ENCODE measurements at places on chromosomes 4 and X.

DNA sequence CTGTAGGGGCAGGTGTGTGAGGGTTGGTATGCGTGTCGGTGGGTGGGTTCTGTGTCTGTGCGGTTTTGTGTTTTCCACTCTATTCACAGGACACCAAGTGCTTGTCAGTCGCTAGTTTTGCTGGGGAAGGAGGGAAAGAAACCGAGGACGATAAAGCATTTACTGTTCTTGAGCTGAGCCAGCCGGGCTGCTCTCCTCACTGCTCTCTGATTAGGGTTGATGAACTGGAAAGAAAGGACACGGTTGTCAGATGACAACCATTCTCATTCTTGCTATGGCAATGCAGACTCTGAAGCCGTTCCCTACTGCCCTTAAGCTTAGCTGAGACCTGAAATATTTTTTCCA is 832 bp downstream of the EGFL6 start:
- DNase-seq = no peak

DNA sequence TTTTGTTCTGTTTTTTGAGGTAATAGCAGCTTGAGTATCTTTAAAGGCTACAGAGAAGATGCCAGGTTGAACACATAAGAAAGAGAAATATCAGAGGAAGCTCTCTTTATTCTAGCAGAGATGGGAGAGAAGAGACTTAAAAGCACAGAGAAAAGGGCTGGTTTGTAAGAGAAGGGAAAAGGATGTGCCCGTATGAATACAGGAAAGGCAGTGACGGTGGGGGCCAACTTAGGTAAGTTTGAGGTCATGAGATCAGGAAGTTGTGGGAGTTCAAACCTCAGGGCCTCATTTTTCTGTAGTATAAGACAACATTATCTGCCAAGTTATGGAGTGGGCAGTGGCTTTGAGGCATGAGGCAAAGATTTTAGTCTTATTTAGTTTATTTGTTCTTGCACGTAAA is 121.3 kb upstream of the S100G start:
- no peak for DNase-seq

DNA sequence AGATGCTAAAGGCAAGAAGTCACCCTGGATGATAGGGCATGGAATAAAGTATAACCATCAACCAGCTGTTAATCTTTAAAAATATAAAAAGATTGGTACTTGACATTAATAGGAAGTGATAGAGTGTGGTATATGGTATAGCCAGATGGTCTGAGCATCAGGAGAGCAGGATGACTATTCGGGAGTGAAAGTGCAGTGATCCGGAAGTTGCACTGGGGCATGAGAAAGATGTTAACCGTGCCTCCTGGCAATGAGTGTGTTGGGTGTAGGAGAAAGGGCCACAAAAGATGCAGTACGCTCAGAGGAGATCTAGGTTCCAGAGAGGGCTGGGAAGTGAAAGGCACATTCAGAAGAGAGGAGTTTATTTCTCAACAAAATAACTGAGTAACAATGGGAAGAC is 65.0 kb downstream of the TSPAN7 start:
- DNase-seq = no peak

GRCh38 chr4:135917011-135917410 is 1615.3 kb downstream of the PCDH18 start:
- no peak for DNase-seq

DNA sequence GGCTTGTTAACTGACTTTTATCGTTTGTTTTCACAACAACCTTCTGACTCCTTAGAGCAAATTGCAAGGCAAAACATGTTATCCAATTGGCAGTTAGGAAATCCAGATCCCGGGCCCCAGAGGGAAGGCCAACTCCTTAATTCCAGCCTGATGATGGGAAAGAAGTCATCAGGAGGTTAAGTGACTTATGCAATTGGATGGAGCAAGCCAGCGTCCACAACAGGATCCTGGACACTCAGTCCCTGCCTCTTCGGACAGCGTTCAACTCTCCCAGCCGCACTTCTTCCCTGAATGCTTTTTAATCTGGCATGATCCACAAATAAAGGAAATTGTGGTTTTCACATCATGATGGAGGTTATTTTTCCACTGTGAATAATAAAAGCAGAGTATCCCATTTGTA is 310.1 kb downstream of the RAB28 start:
- DNase-seq = no peak

DNA sequence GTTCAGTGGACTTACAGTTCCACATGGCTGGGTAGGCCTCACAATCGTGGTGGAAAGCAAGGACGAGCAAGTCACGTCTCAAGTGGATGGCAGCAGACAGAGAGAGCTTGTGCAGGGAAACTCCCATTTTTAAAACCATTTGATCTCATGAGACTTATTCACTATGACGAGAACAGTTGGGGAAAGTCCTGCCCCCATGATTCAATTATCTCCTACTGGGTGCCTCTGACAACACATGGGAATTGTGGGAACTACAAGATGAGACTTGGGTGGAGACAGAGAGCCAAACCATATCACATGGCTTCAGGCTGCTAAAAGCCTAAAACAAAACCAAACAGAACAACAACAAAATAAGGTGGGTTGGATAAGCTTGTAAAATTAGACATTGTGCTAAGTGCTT is 194.4 kb upstream of the CPEB2 start:
- no peak for DNase-seq

DNA sequence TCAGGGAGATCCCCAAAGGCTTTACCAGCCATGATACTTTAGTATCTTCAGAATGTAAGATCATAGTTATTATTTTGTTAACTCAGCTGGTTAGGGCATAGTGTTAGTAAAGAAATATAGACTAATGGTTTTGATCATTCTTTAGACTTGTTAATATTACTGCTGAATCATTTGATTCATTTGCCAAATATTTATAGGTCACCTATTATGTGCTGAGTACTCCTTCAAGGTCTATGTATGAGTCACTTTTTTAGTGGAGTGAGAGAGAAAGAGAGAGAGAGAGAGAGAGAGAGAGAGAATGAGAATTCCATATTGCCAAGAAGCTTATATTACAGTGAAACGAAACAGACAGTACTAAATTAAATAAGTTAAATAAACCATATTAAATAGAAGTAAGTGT is 110.3 kb downstream of the UBE2NL start:
- no peak for DNase-seq

- no peak for DNase-seq
Observed at GRCh38 chrX:45709381-45709780, 508.7 kb upstream of the DIPK2B start.
